Caki2 (cell line): ENCODE measurements at places on chromosomes 6 and 20. TPM values are rescaled to one million over a fixed set of nuclear protein-coding genes. Genes with fewer than 3 reads are reported as not detected.

- DNase-seq: no peak
Observed at GRCh38 chr6:167120583-167120903, 2.4 kb upstream of the CCR6 start.

The CALHM6 gene
- not detected in 2 replicates for total RNA-seq

DNA sequence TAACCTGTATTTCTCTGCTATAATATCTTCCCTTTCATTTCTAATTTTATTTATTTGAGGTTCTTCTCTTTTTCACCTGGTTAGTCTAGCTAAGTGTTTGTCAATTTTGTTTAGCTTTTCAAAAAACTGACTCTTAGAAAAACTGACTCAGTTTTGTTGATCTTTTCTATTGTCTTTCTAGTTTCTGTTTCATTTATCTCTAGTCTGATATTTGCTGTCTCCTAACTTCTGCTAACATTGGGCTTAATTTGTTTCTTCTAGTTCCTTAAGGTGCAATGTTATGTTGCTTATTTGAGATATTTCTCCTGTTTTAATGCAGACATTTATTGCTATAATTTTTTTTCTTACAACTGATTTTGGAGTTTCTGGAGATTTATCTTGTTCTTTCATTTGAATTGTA, 1011.0 kb downstream of the EPHA7 start:
- no peak for DNase-seq

The ACSS1 gene
- 17.6 and 18.0 TPM in 2 replicates for total RNA-seq

GRCh38 chr20:25532015-25532751, 53.1 kb downstream of the NINL start:
- no peak for DNase-seq

- no peak for DNase-seq
Observed at GRCh38 chr20:57103146-57103800, 163.2 kb downstream of the BMP7 start.

The PM20D2 gene
- 16.9 and 21.8 TPM in 2 replicates for total RNA-seq

The FBXL4 gene
- total RNA-seq: 11.3 and 21.3 TPM in 2 replicates

GRCh38 chr6:40232698-40233097, 298.4 kb upstream of the MOCS1 start:
- DNase-seq: no peak
